ENCODE measurements at places on chromosomes 6 and 20.

GRCh38 chr6:158759966-158760617 is 59.1 kb downstream of the EZR start:
- no peak for DNase-seq

DNA sequence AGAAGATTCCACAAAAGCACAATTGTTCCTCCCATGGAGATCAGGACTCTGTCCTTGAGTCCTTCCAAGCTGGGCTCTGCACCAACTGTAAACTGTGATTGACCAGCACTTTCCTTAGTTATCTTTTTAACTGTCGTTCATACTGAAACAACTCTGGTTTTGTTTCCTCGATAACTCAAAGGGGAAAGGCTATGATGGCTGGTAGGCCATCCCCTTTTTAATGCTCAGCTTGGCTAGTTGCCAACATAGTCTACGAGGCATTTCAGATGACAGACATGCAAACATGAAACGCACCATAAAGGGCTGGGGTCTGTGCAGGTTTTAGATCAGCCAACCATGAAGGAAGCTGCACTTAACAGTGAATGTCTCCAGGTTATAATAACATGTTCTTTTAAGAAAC is 497.1 kb upstream of the ARID1B start:
- no peak for DNase-seq

- no peak for DNase-seq
Observed at GRCh38 chr6:134626086-134626485, 308.2 kb upstream of the SGK1 start.

DNA sequence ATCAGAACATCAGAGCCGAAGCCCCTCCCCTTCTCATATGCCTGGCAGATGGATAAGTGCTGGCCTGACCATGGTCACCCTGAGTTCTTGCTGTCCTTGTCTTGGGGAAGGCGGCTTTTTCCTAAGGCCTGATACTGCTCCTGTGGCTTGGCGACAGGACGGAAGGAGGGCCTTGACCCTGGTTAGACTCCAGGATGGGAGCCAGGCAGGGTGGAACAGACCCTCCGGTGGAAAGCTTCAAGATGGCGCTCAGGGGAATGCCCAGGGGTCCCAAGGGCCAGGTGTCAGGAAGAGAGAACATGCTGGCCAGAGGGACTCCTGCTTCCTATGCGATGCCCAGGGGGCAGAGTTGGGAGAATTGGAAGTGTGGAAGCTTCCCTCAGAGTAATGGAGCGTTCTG is 29.6 kb downstream of the ADA start:
- no peak for DNase-seq

DNA sequence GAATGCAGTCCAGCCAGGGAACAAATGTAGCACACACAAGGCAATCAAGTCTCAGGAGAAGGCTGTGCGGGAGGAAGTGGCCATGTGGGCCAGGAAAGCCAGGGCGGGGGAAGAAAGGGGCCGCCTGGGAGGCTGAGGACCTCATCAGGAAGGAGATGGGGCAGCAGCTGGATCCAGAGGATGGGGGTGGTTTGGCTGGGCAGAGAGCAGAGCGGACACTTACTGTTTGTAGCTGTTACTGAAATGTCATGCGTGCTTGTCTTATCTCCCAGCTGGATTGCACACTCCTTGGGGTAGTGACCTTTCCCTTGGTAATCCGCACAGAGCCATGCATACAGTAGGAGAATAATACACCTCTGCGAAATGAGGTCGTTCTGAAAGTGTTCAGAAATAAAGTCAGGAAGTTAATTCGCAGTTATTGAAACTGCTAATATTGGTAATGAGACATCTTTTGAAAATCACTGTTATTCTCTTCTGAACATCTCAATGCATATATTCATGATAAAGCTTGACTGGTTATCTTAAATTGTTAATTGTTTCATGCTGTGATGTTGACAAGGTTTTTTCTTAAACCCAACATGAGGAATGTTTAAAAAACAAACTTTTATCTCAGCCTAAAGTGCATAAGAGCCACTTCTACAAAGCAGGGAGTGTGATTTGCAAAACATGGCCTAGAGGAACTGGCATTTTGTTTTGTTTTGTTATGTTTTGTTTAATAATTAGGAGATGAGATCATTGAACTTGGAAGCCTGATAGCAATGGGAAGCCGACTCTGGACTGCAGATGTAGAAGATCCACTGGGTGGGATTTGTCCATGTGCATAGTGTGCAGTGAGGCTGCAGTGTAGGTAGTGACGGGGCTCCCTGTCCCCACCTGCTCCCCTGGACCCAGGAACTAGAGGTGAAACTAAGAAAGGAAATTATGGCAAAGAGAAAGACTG is 18.0 kb upstream of the MAP3K4 start:
- DNase-seq = no peak

- no peak for DNase-seq
Observed at GRCh38 chr20:64146301-64146935, 17.8 kb upstream of the MYT1 start.

GRCh38 chr20:3209257-3209945 is at the start of gene ITPA:
ITPA (plus strand) TSS chr20:3209498; CDS start chr20:3209552, 54 bp downstream.
- peak; percentile 42 for DNase-seq

- no peak for DNase-seq
Observed at GRCh38 chr6:95091823-95092436, 485.4 kb upstream of the MANEA start.

DNA sequence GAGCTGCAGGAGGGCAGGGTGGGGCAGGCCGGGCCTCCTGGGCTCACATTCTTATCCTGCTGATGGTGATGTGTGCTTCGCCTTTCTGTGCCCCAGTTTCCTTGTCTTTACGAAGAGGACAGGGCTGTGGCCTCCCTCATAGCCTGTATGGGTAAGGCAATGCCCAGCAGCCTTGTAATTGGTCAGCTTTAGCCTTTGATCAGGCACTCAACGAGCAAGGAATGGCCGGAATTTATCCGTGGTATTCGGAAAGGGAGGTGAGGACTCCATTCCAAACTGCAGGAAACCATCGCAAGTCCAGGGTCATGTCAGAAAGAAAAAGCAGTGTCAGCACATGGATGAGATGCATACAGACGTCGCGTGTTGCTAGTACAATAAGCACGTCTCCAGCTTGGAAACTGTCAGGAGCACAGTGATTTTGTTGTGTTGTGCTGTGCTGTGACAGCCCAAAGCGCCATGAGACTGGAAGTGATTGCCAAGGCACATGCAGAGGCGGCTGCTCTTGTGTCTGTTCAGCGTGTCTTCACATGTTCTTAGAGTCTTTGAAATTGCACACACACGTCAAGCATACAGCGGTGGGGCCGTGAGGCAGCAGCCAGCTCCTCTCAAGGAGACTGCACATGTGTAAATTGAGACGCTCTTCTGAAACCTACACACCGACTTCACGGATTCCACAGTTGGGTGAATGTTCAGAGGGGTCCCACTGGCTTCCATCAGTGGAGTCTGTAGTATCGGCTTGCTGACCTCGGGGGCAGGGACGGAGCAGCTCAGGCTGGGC is 6.2 kb downstream of the SS18L1 start:
- no peak for DNase-seq

- no peak for DNase-seq
Observed at GRCh38 chr6:117079951-117080350, 185.4 kb upstream of the VGLL2 start.

GRCh38 chr6:156434795-156435190 is 342.4 kb upstream of the ARID1B start:
- DNase-seq = no peak

DNA sequence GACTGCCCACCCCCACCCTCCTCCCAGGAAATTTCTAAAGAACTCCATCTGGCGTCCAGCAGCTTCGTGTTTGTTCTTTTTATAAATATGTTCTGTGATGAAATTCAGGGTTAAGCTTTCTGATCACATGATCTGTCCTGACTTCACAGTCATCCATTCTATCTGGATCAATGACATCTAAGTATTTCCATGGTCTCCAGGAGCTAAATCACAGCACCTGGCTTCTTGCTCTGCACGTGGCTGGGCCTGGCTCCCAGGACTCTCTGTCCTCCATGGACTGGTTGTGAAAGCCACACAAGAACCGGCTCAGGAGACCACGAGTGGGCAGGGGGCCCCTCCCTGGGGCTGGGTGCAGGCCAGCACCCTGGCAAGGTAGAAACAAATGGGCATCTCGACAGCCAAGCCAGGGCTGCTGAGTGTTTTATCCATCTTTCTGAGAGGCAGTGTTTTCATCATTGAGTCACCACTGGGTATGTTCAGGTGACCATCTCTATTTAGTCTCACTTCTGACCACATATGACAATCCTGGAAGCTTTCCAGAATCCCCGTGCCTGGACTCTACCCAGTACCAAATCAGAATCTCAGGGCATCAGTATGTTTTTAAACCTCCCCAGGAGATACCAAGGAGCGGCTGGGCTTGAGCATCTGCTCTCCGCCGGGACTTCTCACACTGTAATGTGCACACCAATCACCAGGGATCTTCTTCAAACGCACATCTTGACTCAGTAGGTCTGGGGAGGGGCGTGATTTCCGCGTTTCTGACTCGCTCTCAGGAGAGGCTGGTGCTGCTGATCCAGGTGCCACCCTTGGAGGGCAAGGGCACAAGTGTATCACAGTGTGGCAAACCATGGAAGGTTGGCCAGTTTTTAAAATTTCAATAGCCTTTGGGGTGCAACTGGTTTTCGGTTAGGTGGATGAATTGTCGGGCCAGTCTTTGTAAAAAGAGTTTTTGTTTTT is 31.6 kb upstream of the PXDC1 start:
- no peak for DNase-seq

DNA sequence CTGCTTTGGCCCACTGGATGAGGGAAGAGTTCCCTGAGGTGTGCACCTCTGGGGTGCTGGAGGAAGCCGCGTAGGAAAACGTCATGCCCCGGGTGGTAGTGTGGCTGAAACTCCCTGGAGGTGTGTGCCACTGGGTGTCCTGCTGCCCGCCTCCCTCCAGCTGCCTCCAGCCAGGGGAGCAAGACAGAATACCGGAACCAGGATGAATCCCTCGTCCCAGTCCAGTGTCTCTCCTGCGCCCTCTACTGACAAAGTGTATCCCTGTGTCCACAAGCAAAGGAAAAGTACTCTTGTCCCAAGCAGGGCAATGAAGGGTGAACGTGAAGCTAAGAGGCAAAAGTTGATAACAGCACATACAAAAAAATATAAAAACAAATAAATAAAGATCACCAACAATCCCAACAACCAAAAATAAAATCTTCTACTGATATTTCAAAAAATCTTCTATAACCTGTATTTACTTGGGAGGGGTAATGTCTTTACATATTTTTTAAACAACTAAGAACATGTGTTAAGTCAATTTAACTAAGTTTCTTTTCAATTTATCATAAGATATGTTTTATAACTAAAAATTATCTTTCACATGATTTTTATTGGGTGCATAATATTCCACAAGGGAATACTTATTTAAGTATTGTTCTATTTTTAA is 437.6 kb downstream of the MAFB start:
- DNase-seq = no peak

- no peak for DNase-seq
Observed at GRCh38 chr6:169213814-169214520, 39.7 kb downstream of the THBS2 start.

DNA sequence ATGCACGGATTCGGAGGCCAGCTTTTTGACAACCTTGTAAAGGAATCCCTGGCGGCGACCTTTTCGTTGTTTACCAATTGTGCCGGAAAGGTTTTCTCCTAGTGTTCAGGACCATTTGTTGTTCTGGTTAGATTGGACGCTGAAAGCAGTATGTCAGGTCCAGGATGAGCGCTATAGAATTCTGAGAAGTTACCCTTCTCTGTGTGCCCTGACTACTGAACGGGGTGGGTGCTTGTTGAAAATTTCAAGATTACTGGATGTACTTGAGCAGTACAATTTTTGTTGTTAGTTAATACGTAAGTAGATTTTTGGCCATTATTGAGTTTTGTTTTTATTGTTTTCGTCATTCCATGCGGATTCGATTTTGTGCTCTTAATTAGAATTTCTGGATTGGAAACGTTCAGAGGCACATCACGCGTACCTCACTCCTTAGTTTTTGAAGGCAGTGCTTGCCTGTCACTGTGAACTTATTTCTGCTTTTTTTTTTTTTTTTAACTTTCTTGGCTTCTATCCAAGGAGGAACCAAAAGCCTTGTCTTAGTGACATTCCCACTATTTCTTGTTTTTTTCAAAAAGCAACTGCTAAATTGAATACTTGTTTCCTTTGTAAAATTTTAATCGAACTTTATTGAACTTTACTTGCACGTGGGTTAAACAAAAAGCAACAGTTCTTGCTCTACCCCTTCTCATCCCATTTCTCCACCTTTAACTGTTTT is 898 bp downstream of the XRN2 start:
- no peak for DNase-seq

GRCh38 chr6:42429042-42429585 is 22.6 kb downstream of the TRERF1 start:
- DNase-seq = no peak

GRCh38 chr6:71457929-71458328 is 169.3 kb downstream of the OGFRL1 start:
- no peak for DNase-seq

GRCh38 chr6:140068801-140069200 is 694.4 kb upstream of the CITED2 start:
- DNase-seq = no peak

- no peak for DNase-seq
Observed at GRCh38 chr20:5848711-5849505, 98.7 kb downstream of the SHLD1 start.

- DNase-seq = no peak
Observed at GRCh38 chr6:52647199-52647598, 23.7 kb upstream of the TMEM14A start.

- no peak for DNase-seq
Observed at GRCh38 chr6:81331526-81331925, 421.0 kb downstream of the TENT5A start.

DNA sequence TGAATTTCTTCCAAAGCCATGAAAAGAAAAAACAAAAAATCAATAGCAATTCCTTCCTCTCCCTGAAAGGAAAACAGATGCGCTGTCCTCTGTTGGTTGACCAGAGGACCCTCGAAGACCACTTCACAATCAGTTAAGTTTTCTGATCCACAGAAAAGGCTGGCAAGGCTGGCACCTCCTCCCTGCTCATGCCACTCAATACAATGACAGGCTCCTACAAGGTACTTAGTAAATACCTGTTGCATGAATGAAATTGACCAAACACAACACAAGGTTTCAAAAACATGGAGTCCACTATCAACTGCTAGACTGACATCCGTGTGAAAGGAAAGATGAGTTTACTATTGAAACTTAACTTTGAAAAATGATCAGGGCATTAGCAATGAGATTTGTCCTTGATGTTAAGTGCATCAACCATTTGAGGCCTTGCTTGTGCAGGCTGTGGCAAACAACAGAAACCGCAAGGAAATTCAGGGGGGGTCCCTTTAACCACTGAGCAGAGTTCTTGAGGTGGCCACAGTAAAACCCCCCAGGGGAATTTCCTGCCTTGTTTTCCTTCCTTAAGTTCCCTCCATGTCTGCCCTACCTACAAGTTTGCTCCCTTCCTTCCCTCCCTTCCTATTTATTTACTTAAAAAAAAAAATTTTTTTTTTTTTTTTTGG is 27.9 kb upstream of the RTF2 start:
- peak; percentile 10 for DNase-seq

GRCh38 chr6:136501096-136501495 is 49.1 kb downstream of the MAP7 start:
- no peak for DNase-seq

All from stimulated activated CD4-positive, alpha-beta T cell treated with anti-CD3 and anti-CD28 coated beads, TNF-alpha, amount 100 ng/mL, for 1 hour (primary cell).